ENCODE measurements at places on chromosomes 1 and 21.
A peak's percentile ranks its signal among the peaks of the same experiment; 100 is the strongest.

GRCh38 chr1:153535242-153536011, at the start of gene S100A6:
TSS of gene S100A6 (minus strand) at chr1:153535991. CDS start at chr1:153535339, 652 bp downstream.
- no peak for DNase-seq

DNA sequence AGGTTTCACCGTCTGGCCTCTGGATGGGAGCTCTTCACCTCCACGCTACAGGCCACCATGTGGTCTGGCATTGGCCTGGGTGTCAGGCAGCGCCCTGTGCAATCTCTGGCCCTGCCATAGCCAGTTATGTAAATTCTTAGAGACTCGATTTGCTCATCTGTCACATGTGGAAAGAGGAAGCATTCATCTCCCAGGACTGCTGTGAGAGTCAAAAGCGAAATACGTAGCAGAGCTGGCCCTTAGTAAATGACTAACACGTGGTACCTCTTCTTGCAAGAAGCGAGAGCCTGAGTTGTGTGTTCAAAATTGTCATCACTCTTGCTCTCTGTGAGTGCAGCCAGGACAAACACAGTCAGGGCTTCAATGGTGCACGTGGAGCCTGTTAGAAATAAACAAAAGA, 159.0 kb upstream of the BACE2 start:
- peak; percentile 11 for DNase-seq

- no peak for DNase-seq
Measured at GRCh38 chr1:57423135-57423655, 665 bp downstream of the DAB1 start.

DNA sequence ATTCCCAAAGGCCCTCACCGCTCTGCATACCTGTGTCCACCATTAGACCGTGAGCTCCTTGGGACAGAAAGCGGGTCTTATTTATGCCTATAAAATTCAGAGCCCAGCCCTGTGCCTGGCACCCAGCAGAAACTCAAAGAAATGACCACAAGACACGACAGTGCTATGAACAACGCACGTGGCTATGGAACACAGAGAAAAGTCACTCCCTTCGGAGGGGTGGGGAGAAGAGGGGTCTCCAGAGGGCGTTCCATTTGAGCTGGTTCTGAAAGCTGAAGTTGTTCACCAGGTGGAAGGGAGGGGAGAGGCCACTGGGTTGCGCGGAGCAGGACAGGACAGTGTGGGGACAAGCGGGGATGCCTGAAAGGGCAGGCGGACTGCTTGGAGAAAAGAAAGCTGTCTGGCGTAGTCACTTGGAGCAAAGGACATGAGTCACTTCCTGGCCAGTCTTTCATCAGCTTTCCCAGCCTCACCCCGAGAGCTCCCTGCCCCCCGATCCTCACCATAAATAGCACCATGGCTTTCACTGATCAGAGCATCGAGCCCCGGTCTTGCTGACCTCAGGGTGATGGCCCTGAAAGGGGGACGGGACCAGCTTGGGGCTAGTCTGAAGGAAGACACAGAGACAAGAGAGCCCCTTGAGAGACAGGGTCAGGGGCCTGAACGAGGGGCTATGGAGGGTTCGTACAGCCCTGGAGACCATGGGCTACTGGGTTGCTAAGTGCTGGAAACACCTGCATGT, 28.5 kb downstream of the ECE1 start:
- DNase-seq = peak; percentile 47

DNA sequence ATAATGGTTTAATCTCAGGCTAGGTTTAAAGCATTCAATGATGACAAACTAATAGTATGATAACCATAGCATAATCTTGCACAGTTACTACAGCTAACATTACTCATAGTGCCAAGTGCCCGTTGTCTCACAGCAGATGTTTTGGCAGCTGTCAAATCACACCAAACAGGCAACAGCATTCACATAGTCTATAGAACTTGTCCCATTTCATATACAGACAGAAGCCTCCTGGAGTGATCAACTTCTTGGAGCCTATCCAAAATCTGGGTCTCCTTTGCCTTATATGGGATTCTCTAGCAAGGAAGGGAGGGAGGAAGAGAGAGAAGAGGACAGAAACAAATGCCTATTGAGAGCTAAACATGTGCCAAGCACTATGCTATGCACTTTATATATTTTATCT, 250.6 kb upstream of the ZP4 start:
- DNase-seq = no peak

All from HL-60 (cell line).